ENCODE measurements at places on chromosomes 7 and 10.

DNA sequence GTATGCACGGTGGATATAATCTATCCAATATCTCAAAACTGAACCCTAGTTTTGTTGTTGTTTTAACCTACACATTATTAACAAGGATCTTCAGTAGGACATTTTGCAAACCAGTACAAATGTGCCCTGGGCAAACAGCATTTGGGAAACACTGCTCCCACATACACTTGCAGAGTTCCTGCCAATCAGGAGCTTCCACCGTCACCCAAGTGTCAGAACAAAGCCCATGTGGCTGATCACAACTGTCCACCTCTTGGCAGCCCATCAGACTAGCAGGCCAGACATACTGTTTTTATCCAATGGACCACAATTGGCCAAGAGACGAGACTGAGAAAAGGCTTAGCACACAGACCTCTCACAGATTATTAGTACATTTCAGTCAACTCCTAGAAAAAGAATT lies 200.4 kb downstream of the FAM107B start:
- no peak for DNase-seq

GRCh38 chr10:44990965-44991364 lies 9.8 kb upstream of the ZNF22 start:
- DNase-seq: no peak

DNA sequence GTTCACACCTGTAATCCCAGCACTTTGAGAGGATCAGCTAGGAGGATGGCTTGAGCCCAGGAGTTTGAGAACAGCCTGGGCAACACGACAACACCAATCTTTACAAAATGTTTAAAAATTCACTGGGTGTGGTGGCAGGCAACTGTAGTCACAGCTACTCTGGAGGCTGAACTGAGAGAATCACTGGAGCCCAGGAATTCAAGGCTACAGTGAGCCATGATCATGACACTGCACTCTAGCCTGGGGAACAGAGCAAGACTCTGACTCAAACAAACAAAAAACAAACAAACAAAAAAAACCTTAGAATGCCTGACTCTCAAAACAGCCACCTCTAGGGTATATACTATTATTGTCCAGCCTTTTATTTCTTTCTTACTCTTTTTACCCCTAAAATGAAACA lies 56.5 kb upstream of the PAPSS2 start:
- DNase-seq: no peak

GRCh38 chr10:8975535-8975934 lies 921.0 kb downstream of the GATA3 start:
- no peak for DNase-seq

DNA sequence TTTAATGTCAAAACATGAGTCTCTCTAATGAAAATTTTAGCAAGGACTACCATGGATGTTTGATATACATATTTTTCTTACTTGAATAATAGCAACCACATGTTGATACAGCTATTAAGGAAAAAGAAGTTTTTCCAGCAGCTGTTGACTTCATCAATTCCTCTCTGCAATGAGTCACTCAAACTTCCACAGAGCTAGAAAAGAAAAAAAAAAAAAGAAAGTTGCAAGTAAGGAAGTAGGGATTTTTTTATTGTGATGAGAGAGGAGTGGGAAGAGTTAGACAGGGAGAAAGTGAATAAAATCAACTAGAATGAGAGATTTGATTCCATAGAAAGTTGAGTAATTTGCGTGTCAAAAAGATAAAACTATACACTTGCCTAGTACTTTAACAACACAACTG lies 46.2 kb downstream of the CAV1 start:
- DNase-seq: no peak

GRCh38 chr7:28784171-28784902 lies 173.8 kb downstream of the TRIL start:
- no peak for DNase-seq

DNA sequence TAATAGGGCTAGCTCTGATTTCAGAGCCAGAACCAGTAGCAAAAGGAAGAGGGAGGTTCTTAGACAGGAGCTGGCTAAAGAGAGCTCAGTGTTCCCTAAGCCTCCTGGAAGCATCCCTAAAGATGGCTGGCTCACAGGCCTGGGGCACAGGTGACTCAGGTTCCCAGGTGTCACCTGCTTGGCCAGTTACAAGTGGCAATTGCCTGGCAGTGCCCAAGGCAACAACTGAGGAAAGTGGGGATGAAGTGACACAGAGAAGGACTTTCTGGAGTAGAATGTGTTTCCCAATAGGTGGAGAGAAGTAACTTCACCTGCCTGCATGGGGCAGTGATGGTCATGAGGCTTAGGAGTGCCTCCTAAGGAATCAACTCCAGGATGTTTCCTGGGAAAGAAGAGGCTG lies 66.5 kb upstream of the EEPD1 start:
- DNase-seq: no peak

- no peak for DNase-seq
Observed at GRCh38 chr10:78950656-78951587, 117.8 kb upstream of the ZMIZ1 start.

All from activated CD8-positive, alpha-beta memory T cell treated with anti-CD3 and anti-CD28 coated beads for 1 hour (primary cell).